ENCODE measurements at places on chromosomes 13 and 19.

- DNase-seq, result no peak
Observed at GRCh38 chr19:46744005-46744691, 1.7 kb upstream of the FKRP start.

- no peak for DNase-seq
Observed at GRCh38 chr13:105732806-105733529, 802.5 kb downstream of the EFNB2 start.

- no peak for DNase-seq
Observed at GRCh38 chr19:53422551-53422950, 9.2 kb upstream of the ZNF761 start.

DNA sequence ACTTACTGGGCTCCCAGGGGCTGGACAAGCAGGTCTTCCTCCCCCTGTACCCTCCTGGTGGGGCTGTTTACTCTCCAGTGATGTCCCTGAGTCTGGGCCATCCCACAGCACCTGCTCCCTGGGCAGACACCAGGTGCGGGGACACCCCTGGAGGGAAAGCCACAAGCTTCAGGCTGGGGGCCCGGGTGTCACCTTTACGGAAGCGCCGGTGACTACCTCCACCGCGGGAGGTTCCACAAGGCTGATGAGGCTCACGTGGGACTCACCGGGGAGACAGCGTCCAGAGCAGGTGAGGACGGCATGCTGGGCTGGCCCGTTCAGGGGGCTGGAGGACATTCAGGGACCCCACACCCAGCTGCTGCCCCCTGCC is 24.9 kb downstream of the NFILZ start:
- DNase-seq, result no peak

GRCh38 chr13:72221276-72221962 is 354.4 kb upstream of the DACH1 start:
- DNase-seq, result no peak
